Uterus (tissue), 4 donors: ENCODE measurements at places on chromosomes 13 and 19. TPM values are rescaled to one million over a fixed set of nuclear protein-coding genes. Genes with fewer than 3 reads are reported as not detected.

Gene SIGLEC12
- 0.40 TPM for total RNA-seq

Gene TMEM255B
- total RNA-seq, result 1.8 TPM

Gene ZNF177
- 5.8 TPM for total RNA-seq

DNA sequence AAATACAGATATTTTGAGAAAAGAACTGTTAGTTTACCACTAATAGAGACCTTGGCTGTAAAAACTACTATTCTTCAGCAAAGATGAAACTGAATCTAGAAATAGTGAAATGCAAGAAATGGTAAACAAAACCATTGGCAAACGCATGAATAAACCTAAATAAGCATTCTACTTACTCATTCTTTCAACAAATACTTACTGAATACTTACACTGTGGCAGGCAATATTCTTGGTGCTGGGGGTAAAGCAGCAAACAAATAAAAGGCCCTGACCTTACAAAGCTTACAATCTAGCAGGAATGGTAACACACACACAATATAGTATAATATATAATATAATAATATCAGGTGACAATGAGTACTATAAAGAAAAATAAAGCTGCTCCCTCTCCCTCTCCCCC lies 38.7 kb downstream of the KATNAL1 start:
- H3K36me3 ChIP-seq, result no peaks in the 10 kb centered on the region
- H3K27ac ChIP-seq, result no peak overlapping the region
- H3K27me3 ChIP-seq, result no peaks in the 10 kb centered on the region
- peaks cover 3% of the 10 kb centered on the region for H3K4me1 ChIP-seq
- H3K4me3 ChIP-seq, result no peak overlapping the region
- no peak for DNase-seq

DNA sequence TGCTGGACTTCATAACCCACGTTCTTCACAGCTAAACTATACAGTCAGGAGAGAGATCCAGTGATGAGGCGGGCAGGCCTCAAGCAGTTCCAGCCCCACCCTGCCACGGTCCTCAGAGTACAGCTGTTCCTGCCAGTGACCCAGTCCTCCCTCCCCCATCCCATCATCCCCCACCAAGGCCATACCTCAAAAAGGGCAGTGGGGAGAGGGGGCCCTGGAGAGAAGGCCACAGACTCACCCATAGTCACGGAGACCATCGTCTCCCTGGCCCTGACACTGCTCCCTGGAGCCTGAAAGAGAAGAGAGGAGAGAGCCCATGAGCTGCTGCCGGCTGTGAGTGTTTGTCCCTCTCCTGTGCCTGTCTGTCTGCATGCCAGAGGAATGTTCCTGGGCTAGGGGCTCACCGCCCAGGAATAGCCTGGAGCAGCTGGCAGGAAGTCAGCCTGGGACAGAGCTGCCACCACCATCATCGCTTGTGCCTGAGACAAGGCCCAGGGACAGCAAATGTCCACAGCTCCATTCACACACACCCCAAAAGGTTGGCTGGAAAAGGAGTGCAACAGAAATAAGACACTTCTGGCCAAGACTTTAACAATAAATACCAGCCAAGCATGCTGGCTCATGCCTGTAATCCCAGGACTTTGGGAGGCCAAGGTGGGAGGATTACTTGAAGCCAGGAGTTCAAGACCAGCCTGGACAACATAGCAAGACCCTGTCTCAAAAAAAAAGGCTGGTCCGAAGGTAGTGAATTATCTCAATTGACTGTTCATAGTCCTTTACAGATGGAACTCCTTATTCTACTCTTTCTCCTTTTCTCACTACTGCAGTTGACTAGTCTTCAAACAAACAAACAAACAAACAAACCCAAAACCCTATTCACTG lies 6.4 kb downstream of the C19orf47 start:
- no peak overlapping the region for H3K27ac ChIP-seq
- H3K4me3 ChIP-seq, result no peak overlapping the region
- H3K36me3 ChIP-seq, result no peaks in the 10 kb centered on the region
- no peaks in the 10 kb centered on the region for H3K27me3 ChIP-seq
- no peaks in the 10 kb centered on the region for H3K4me1 ChIP-seq

DNA sequence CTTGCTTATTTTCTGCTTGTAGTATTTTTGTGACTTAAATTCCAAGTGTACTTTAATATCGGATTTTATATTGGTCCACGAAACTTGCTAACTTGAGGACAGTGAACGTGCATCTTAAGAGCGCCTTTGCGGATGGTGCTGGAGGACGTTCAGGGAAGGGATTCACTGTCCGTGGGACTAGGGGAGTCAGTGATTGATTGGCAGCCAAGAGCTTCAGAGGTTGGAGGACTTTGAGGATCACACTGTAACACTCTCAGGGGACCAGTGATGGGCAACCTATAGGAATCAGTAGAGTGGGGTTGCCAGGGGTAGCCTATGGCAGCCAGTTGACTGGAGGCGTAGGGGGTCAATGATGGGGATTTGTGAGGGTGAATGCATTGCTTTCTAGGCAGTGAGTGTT lies 516 bp downstream of the ZNF175 start:
- H3K27ac ChIP-seq, result peak overlapping the region; percentile 51
- no peaks in the 10 kb centered on the region for H3K27me3 ChIP-seq

DNA sequence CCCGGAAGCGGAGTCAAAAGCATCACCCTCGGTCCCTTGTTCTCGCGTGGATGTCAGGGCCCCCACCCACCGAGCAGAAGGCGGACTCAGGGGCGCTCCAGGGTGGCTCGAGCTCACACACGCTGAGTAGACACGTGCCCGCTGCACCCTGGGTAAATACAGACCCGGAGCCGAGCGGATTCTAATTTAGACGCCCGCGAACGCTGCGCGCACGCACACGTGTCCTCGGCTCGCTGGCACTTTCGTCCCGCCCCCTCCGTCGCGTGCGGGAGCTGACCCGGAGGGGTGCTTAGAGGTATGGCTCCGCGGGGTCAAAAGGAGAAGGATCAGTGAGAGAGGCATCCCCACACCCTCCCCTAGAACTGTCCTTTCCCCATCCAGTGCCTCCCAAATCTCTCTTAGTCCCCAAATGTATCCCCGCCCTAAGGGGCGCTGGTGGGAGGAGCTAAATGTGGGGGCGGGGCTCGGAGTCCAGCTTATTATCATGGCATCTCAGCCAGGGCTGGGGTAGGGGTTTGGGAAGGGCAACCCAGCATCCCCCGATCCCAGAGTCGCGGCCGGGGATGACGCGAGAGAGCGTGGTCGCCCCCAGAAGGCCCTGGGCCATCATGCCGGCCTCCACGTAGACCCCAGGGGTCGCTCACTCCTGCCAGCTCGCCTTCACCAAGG lies 451 bp upstream of the ICAM5 start:
- H3K4me1 ChIP-seq, result peaks cover 31% of the 10 kb centered on the region
- H3K27ac ChIP-seq, result no peak overlapping the region
- no peak for DNase-seq
- no peaks in the 10 kb centered on the region for H3K36me3 ChIP-seq
- peak overlapping the region; percentile 11 for H3K4me3 ChIP-seq

GRCh38 chr19:49592486-49593232 lies 1.7 kb downstream of the PRR12 start:
- DNase-seq, result no peak
- no peaks in the 10 kb centered on the region for H3K4me1 ChIP-seq
- H3K27me3 ChIP-seq, result no peaks in the 10 kb centered on the region
- peak overlapping the region; percentile 94 for H3K4me3 ChIP-seq
- no peaks in the 10 kb centered on the region for H3K36me3 ChIP-seq
- peak overlapping the region; percentile 94 for H3K27ac ChIP-seq

GRCh38 chr19:42178791-42179674 lies 38.4 kb downstream of the DEDD2 start:
- H3K27me3 ChIP-seq, result peaks cover 23% of the 10 kb centered on the region
- no peaks in the 10 kb centered on the region for H3K36me3 ChIP-seq
- H3K4me1 ChIP-seq, result no peaks in the 10 kb centered on the region
- no peak overlapping the region for H3K27ac ChIP-seq
- no peak overlapping the region for H3K4me3 ChIP-seq
